ENCODE measurements at places on chromosomes 6 and 20. TPM values are rescaled to one million over a fixed set of nuclear protein-coding genes. Genes with fewer than 3 reads are reported as not detected.
A peak's percentile ranks its signal among the peaks of the same experiment; 100 is the strongest.

DNA sequence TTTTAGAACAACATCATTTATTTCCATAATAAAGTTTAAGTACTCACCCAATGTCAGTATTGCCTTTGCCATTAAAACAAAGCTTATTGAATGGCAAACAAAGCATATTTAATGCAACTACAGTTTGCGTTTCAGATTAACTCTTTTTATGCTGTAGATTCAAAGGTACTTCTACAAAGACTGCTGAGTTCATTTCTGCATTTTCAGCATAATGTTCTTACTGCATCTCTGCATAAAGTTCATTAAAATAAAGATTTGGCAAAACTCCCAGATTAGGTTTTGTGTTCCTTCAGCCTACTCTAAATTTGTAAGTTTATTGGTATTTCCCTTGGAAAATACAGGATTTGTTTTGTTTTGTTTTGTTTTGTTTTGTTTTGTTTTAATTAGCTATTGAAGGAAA, 359.4 kb downstream of the ADGRB3 start:
- DNase-seq: no peak

DNA sequence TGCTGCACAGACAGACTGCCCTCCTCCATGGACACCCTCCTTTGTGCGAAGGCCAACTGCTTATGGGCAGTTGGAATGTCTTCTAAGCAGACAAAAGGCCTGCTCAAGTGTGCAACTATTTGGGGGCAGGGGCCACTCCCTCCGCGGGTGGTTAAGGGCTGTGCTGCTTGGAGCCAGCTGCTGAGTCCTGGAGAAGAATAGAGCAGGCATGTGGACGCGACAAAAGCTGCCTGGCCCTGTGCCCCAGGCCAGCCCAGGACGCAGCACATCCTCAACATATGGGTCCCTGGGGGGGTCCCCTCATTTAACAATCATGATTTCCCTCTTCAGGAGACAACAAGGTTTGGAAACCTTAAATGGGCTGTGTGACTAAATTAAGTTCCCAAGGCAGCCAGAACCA, 45.5 kb upstream of the ENTPD6 start:
- peak; percentile 45 for DNase-seq

DNA sequence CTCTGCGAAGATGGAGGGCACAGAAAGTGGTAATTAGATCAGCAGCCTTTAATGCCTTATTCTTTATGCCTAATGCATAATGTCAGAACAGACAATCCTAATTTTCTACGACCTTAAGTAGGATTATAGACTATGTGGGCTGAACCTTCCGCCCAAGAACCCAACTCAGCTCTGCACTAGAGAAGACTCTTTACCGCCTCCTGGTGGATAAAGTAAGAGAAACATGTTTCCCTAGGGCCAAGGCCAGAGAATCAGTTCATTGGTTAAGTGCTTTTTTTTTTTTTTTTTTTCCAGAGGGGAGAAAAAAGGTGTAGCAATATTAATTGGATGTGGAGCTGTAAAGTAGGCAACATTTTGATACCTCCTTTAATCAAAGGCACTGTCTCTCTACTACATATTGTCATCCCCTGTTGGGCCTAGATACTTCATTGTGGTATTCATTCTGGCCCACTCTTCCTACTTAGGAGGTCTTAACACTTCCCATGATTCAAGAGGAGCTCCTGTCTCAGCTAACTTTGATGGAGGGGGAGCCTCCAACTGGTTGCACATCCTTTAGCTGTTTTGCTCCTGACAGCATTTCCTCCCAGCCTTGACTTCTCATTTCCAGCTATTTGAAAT, 124.9 kb upstream of the NRN1 start:
- no peak for DNase-seq

DNA sequence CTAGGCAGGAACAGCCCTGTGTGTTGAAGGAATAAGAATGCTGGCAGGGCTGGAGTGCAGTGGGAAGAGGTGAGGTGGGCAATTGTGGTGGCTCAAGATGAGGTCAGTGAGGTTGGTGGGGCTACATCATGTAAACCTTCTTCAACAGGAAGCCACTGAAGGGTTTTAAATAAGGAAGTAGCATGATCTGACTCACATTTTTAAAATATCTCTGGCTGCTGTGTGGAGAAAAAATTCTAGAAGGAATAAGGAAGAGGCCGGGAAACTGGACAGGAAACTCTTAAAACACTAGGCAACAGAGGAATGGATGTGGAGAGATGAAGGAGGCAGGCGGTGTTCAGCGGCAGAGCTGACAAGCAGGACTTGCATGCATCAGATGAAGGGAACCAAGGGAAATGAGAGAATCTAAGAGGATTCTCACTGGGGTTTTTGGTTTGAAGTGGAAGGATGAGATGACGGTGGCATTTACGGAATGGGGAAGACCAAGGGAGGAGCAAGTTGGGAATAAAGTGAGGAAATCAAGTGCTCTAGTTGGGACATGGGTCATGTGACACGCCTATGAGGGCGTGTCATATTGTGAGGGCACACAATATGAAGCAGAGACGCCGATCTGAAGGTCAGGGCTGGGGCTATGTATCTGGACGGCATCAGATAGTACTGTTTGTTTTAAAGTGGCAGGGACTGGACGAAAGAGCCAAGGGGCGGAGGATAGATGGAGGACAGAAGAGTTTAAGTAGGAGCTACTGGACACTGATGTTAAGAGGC, 18.2 kb downstream of the TMEM242 start:
- DNase-seq: no peak

DNA sequence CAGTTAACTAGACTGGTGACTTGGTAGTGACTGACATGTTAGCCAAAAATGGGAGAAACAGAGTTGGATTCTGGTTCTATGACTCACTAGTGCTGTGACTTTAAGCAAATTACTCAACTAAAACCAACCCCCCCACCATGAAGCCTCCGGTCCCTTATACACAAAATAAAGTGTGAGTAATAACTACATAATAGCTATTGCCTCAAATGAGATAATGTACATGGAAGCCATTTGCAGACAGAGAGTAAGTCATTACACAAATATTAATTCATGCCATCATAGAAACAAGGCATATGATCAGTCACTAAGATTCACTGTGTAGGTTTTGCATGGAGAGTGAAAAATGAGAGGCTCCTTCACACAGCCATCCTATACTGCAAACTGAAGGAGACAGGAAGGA, 111.9 kb downstream of the HIVEP2 start:
- DNase-seq: no peak

DNA sequence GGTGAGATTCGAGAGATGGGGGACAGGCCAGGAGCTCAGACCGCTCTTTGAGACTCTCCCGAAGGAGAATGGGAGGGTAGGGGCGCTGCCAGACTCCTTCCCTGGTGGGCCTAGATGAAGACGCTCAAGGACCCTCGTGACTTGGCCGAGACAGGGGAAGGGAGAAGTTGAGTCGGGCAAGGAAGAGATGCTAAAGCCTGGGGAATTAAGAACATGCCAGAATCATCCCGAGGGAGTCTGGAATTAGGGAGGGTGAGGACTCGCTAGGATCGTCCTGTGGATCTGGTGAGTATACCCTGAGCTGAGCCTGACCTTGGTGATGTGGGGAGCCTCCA, 529 bp downstream of the UBE2C start:
- no peak for DNase-seq

DNA sequence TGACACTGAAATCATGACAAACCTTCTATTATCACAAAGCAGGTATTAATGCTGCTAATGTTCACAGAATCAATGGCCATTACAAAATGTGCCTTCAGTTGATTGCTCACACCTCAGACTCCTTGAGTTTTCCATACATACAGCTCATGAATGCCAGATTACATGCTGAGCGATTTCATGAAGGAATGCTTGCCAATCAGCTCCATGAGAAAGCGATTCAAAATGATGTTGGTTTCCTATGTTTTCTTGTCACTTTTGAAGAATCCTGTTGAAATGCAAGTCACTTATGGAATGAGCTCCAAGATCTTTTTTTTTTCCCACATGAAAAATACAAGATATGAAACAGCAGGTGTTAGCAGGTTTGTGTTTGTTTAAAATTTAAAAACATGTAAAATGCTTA, 71.4 kb upstream of the SHLD1 start:
- no peak for DNase-seq

GRCh38 chr6:32645047-32645703, 8.0 kb downstream of the HLA-DQA1 start:
- DNase-seq: no peak

DNA sequence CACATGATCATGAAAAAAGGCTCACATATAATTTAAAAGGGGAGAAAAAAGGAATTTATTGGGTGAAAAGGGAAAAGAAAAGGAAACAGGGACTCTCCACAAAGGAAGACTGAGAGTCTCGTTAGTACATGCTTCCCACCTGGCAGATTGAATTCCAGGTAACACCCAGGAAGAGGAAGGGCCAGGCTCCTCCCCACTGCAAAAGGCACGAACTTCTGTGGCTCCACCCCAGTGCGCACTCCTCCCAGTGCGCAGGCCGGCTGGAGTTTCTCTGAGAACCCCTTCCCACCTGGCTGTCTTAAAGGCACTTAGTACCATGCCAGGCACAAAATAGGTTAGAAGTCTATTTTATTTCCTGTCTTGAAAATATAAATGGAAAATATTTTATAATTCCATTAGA, 129.8 kb downstream of the COL12A1 start:
- no peak for DNase-seq

GRCh38 chr6:1869308-1869707, 259.6 kb downstream of the FOXC1 start:
- no peak for DNase-seq

GRCh38 chr6:391559-392440, at the start of gene IRF4:
Gene IRF4 (plus strand): TSS chr6:391752. CDS start chr6:393153, 1,401 bp downstream.
- no peak for DNase-seq

- no peak for DNase-seq
Observed at GRCh38 chr20:52017669-52018317, 173.8 kb downstream of the ZFP64 start.

- DNase-seq: peak; percentile 91
Observed at GRCh38 chr20:33789109-33789857, 21.9 kb upstream of the CHMP4B start.

GRCh38 chr20:8981482-8981881, 87.4 kb upstream of the PLCB4 start:
- no peak for DNase-seq

DNA sequence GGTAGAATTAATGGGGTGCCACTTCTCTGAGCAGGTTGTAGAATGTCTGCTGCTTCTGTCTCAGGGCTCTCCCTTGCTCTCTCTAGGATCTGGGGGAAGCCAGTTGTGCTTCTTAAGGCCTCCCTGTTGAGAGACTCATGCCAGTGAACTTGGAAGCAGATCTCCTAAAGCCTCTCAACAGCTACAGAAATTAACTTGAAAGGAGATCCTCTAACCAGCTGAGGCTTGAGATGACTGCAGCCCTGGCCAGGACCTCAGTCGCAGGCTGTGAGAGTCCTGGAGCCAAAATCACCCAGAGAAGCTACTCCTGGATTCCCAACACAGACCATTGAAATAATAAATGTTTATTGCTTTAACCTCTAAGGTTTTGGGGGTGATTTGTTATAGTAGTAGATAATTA, 180.2 kb upstream of the MARCKS start:
- DNase-seq: no peak

DNA sequence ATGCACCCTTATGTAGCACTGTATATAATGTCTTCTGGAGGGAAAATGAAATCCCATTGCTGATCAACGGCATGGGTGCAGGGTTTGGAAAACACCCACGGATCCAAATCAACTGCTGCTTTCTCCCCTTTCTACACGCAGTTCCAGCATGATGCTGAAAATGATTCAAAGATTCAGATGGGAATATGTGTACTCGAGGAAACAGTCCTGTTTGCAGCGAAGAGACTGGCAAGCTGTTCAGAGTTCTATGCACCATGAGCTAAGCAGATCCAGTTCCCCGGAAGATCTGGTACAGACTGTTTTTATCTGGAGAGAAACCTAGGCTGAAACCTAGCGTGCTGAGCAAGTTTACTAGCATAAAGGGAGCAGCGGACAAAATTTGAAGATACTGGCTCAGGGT, 47.9 kb upstream of the CDH4 start:
- DNase-seq: no peak

DNA sequence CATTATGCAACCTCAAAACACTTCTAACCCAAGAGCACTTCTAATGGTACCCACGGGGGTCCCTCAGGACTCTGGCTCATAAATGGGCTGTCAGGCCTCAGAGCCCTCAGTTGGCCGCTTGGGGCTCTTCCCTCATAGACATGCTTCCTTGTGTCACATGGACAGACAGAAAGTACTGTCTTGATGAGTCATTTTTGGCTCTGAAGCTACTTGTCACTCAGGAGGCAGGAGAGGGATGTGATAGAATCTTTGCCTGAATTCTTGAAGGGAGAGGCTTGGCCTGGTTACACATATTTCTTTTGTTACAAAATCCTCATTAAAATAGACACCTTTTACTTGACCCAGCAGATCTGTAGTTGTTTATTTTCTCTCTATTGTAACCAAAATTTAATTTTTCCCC, 15.1 kb upstream of the EDN1 start:
- no peak for DNase-seq

- no peak for DNase-seq
Observed at GRCh38 chr6:5093231-5094015, 8.3 kb downstream of the PPP1R3G start.

DNA sequence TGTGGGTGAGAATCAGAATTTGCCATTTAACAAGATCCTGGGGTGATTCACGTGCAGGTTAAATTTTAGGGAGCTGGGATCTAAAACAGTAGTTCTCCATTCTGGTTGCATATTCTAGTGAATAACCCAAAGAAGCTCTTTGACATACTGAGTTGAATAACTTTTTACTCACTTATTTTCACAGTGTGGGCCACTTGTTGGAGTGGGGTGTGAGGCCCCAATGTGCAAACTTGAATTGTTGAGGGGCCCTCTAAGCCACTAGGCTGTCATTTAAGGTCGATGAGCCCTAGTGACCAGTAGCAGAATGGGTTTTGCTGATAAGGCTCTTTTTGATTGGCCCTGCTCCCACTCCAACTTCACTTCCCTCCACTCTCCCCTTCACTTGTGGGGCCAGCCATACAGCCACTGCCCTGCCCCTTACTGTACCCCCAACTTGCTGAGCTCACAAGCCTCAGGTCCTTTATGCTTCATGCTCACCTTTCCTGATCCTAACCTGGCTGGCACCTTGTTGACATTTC, 33.6 kb upstream of the RIPOR2 start:
- no peak for DNase-seq

- DNase-seq: no peak
Observed at GRCh38 chr6:139981066-139981624, 606.7 kb upstream of the CITED2 start.

The CAGE1 gene
- not detected for total RNA-seq

The ARFGEF2 gene
- total RNA-seq: 98.9 TPM

The IFNGR1 gene
- total RNA-seq: 138 TPM

The TRDN gene
- total RNA-seq: not detected

The SPATS1 gene
- total RNA-seq: not detected

The FUT9 gene
- total RNA-seq: not detected

The LY6G6D gene
- not detected for total RNA-seq

The BHLHE23 gene
- total RNA-seq: not detected

The SMLR1 gene
- total RNA-seq: not detected

The SLC17A3 gene
- total RNA-seq: not detected

The MPIG6B gene
- not detected for total RNA-seq

The ISM1 gene
- 77.5 TPM for total RNA-seq

The ADAM33 gene
- total RNA-seq: 16.0 TPM

The SULF2 gene
- total RNA-seq: 56.7 TPM

The LRP11 gene
- total RNA-seq: 76.8 TPM

The OR2H2 gene
- not detected for total RNA-seq

The CALHM5 gene
- 1.3 TPM for total RNA-seq
